Epithelial cell of esophagus (primary cell): ENCODE measurements at places on chromosomes 6 and 20.

DNA sequence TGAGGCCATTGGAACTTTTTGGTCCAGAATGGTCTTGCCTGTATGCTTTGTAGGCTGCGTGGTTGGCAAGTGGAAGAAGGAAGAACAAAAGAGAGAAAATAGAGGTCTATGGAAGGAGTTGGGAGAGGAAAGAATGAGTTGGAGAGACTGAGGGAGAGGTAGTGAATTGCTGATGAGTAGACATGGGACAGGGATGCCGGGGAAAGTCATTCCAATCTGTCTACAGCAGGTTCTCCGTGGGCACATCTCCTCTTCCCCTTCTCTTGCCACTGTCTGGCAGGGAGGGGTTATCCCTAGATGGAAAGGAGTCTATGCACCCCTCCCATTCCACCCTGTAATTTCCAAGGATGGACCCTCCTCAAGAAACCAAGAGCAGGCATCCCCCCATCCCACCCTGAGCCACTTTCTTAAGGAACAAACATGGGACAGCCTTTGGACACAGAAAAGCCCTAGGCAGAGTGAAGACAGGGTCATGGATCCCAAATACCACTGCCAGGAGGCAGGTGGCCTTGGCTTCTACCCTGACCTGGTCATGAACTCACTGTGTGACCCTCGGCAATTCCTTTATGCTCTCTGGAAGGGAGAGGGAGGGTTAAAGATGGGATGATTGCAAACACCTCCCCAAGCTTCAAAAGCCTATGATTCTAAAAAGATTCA, 196.9 kb downstream of the LRFN2 start:
- no peak for DNase-seq

DNA sequence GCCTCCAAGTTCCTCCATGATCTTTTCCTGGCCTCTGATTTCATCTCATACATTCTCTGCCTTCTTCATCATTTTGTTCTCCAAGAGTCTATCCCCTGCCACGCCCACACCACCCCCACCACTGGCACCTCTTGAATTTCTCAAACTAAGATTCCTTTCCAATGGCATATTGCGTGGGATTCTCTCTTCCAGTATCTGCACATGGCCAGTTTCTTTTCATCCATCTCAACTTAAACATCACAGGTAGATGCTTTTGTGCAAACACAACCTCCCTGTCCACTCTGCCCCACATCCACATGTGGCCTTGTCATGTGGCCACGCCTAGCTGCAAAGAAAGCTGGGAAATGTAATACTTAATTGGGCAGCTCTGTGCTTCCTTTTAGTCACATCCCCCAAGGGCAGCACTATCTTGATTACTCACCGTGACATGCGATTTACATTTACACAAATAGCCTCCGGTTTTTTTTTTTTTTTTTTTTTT, 33.4 kb upstream of the ZMYND8 start:
- peak; percentile 98 for DNase-seq

GRCh38 chr6:170192905-170193304, 98.0 kb downstream of the DLL1 start:
- DNase-seq, result no peak

GRCh38 chr6:44223319-44224028, at the start of gene SLC29A1:
SLC29A1 (plus strand) TSS chr6:44223595; CDS start chr6:44227314, 3,719 bp downstream.
- peak; percentile 69 for DNase-seq

GRCh38 chr6:167826230-167826895, 348 bp upstream of the AFDN start:
- peak; percentile 73 for DNase-seq

DNA sequence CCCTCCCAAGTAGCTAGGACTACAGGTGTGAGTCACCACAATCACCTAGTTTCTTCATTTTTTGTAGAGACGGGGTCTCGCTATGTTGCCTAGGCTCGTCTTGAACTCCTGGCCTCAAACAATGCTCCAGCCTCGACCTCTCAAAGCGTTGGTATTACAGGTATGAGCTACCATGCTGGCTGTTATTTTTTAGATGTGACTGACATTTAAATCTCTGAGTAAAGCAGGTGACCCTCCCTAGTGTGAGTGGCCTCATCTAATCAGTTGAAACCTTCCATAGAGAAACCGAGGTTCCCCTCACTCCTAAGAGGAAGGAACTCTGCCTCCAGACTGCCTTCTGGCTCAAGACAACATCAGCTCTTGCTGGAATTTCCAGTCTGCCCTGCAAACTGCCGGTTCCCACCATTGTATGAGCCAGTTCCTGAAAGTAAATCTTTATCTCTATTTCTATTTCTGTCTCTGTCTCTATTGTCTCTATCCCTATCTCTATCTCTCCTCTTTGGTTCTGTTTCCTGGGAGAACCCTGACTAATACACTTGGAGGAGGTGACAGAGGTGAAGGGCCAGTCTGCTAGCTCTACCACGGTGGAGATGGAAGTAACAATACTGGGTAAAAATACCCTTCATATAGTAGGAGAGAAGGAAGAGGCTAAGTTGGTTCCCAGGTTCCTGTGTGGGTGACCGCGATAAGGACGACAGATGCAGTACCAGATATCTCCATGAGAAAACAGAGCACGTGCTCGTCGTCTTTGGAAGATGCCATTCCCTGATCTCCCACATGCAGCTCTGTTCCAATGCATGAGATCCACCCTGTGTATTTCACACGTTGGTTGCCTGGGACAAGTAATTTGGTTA, 81.0 kb downstream of the MYB start:
- no peak for DNase-seq
